Amniotic stem cell (primary cell): ENCODE measurements at places on chromosomes 16 and 17.
A peak's percentile ranks its signal among the peaks of the same experiment; 100 is the strongest.

- DNase-seq, result no peak
Measured at GRCh38 chr17:19260958-19261357, 23.8 kb downstream of the EPN2 start.

- no peak for DNase-seq
Measured at GRCh38 chr16:86045591-86045971, 146.6 kb downstream of the IRF8 start.

GRCh38 chr17:52156576-52157570 is 1.6 kb downstream of the CA10 start:
- no peak for DNase-seq

DNA sequence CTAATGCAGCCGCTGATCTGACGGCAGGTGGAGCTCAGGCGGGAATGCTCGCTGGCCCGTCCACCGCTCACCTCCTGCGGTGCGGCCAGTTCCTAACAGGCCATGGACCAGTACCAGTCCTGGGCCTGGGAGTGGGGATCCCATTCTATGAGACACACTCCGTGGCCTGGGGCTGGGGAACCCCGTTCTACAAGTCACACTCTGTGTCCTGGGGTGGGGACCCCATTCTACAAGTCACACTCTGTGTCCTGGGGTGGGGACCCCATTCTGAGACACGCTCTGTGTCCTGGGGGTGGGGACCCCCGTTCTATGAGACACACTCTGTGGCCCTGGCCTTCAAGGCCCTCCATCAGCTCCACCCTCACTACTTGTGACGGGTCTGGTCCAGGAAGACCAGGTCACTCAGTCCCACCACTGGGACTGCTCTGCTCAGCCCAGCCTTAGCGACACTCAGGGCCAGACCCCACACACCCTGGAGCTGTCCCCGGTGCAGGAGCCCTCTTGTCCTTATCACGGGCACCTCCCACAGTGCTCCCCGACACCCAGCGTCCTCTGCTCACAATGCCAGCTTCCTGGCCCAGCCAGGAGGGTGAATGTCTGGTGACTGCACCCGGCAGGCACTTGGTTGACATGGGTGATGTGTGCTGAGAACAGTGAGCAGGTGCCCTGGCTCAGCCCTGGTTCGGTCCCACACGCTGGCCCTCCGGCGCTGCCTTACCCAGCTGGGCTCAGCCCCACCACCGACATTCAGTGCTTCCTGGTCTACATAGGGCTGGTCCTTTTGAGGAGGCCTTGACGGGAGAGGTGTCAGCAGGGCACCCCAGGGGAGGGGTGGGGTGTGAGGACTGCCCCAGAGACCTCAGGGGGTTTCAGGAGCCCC is 89.1 kb downstream of the TBC1D16 start:
- DNase-seq, result no peak

DNA sequence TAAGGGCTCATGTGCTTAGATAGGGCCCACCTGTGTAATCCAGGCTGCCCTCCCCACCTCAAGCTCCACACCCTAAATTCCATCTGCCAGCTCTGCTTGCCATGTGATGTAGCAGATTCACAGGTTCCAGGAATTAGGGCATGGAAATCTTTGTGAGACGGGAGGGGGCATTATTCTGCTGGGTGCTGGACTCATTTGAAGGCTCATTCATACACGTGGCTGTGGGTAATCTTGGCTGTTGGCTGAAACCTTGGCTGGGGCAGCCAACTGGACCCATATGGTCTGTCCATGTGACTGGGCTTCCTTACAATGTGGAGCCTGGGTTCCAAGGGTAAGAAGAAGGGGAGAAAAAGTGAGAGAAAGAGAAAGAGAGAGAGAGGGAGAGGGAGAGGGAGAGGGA is 115.1 kb downstream of the CYLD start:
- no peak for DNase-seq

- no peak for DNase-seq
Measured at GRCh38 chr17:43405861-43406260, 7.1 kb downstream of the ARL4D start.

DNA sequence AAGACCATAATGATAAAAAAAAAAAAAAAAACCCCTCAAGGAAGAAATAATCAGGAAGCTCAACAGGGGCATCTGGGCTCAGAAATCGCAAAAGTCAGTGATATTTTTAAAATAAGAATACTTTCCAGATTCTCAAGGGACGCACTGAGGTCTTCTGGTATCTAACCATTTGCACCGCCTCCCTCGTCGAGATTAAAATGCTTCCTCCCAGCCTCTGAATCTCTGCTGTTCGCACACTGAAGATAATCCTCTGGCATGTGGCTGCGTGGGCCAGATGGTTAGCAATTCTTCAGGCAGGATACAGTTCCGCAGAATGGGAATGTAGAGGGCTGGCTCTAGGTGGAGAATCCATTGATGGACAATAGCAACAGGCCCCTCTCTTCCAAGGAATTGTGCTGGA is 211.7 kb upstream of the CDH5 start:
- DNase-seq, result peak; percentile 8

GRCh38 chr16:20336955-20337354 is 9.6 kb upstream of the GP2 start:
- no peak for DNase-seq

GRCh38 chr17:75225016-75225415 is 19.5 kb downstream of the NUP85 start:
- no peak for DNase-seq

GRCh38 chr16:1169285-1170075 is 16.6 kb downstream of the CACNA1H start:
- DNase-seq, result no peak

DNA sequence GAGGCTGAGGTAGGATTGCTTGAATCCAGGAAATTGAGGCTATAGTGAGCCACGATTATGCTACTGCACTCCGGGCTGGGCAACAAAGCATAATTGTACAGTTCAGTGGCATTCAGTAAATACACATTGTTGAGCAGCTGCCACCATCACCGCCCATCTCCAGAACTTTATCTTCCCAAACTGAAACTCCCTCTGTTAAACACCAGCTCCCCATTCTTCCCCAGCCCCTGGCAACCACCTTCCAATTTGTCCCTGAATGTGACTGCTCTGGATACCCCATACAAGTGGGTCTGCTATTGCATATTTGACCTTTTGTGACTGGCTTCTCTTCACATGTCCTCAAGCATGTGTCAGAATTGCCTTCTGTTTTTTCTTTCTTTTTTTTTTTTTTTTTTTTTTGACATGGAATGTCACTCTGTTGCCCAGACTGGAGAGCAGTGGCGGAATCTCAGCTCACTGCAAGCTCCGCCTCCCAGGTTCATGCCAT is 2.9 kb downstream of the RPL38 start:
- no peak for DNase-seq

DNA sequence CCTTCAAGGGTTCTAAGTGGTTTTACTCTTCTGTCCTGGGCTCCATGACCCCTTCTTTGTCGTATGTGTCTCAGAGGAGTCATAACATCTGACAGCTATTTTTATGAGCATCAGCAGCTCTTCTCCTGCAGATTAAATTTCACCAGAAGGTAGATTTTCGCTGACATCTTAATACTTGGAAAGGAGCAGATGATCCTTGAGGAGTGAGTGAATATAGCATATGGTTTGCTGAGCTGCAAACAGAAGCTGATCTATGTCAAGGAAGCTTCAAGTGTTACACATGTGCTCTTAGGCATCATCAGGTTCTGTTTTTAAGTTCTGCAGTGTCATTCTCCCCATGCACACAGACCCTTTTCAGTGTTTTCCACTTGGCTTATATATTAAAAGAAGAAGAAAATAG is 49.2 kb upstream of the MYH2 start:
- no peak for DNase-seq

GRCh38 chr17:17191961-17192381 is 14.2 kb downstream of the PLD6 start:
- DNase-seq, result no peak

DNA sequence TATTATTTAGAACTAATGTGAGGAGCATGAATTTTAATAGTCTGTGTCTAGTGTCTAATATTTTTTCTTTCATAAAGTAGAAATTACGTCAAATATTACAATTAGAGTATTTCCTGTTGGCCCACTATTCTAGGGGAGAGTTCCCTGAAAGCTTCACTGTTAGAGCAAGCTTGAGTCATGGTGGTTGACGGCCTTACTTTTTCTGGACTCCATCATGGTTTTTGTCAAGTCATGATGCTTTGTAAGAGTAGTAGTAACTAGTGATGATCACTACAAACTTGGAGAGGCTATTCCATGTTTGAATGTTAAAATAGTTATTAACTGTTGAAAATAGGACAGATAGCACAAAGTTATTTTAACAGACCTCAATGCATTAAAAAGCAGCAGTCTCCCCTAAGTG is 1.7 kb downstream of the PSMD11 start:
- DNase-seq, result no peak

DNA sequence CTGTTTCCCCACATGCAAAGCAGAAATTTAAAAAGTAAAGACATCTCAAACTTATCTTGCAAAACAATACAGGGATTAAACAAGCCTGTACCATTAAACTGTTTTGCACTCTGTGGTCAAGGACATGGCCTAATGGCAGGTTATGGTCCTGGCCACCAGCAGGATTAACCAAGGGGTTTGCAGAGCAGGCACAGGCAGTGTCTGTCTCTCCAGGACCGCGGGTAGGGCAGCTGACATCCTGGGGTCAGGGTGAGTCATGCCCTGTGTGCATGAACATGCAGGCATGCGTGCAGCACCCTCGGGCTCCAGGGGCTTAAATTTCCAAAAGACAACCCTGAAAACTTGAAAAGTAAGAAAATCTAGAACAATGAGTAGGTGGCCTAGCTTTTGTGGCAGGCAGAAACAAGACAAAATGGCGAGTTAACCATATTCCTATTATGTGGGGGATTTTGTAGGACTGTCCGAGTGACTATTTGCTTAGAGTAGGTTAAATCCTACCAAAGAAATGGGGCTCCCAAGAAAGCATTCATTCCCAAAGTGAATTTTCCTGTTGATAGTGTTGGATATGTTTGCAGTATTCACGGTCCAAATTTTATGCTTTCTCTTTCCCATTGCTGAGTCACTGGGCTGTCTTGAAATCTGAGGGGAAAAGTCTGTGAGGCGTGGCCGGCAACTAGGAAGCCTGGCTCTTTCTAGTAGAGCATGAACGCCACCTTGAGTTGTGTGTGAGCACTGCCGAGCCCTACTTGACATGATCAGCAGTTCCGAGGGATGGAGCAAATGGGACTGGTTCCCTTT is 158.4 kb upstream of the FAM20A start:
- peak; percentile 96 for DNase-seq

GRCh38 chr17:50303051-50303450 is 28.8 kb downstream of the TMEM92 start:
- DNase-seq, result no peak

DNA sequence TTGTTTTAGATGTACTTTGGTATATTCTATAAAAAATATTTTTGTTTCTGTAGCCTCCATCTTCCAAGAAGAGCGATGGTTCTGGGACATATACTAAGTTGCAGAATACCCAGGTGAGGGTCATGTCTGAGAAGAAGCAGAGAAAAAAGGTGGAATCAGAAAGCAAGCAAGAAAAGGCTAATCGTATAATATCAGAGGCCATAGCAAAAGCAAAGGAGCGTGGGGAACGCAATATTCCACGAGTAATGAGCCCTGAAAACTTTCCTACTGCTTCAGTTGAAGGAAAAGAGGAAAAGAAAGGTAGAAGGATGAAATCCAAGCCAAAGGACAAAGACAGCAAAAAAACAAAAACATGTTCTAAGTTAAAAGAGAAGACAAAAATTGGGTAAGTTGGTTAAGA is 154.6 kb downstream of the CHD9 start:
- no peak for DNase-seq

GRCh38 chr16:70396246-70396904 is 42.5 kb downstream of the ST3GAL2 start:
- DNase-seq, result no peak

DNA sequence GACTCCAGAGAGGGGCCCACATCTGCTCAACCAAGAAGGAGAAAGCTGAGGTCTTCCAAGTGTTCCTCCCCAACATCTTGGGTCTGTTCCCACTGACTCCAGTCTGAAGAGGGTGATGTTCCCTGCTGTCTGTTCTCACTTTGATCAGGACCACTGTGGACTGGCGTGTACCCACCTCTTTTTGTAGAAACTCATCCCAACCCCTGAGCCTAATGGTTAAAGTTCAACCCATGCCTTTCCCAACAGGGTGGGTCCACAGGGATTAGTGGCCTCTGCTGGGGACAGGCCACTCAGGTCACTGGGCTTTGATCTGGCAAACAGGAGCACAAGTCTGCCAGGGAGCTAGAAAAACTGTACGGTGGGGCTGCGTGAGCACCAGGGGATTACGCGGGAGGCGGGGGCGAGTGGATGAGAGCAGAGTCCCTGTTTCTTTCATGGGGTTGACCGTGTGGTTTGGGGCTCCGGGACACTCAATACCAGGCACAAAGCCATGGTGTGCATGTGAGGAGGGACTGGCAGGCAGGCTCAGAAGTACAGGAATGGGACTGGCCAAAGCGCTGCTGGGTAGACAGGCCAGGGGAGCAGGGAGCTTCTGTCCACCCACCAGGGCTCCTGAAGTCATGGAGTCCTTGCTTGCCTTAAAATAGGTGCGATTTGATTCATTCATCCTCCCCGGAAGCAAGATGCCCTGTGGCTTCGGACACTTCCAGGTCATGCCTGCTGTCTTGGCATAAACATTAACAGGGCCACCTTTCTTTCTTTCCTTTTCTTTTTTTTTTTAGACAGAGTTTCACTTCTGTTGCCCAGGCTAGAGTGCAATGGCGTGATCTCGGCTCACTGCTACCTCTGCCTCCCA is at the start of gene CA5A:
Gene CA5A, minus strand, starts transcription at position 155 of the 856 bp plus-strand sequence. Its CDS starts 79 bp downstream, at position 76.
- DNase-seq, result no peak

DNA sequence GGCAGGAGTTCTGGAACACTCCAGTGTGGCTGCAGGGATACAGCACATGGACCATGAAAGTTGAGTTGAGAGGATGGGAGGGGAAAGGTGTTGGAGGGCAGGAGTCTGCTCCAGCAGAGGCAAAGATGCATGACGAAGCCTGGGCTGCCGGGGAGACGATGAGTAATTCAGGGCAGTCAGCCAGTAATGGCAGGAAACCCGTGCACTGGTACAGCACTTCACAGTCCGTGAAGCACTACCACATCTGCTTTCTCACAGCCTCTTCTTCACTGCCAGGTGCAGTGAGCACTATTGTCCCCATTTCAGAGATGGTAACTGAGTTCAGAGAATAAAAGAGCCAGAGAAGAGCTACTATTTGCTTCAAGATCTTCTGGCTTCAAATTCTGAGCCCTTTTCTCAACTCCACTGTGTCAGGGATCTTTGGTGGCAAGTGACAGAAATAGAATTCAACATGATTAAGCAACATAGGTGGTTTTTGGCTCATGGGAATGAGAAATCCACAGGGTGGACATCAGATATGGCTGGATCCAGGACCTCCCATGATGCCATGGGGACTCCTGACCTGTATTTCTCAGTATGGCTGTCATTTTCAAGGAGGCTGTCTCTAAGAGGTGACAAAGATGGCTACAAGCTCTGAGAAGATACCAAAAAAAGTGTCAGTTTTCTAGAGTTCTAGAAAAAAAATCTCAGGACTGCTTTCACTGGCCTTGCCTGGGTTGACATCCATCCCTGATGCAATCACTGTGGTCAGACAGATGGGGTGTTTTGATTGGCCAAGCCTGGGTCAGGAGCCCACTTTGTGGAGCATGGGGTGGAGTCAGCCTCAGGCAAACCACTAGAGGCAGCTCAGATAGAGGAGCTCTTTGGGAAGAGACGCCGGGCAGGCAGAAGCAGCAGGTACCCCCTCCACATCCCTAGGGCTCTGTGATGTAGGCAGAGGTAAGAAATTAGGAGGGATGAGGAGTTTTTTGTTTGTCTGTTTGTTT is 24.7 kb downstream of the IL21R start:
- peak; percentile 28 for DNase-seq

GRCh38 chr17:685006-685405 is 29.6 kb downstream of the VPS53 start:
- DNase-seq, result no peak

- no peak for DNase-seq
Measured at GRCh38 chr17:33560165-33560564, 267.1 kb upstream of the ASIC2 start.
